ENCODE measurements at places on chromosomes 5 and 9.
A peak's percentile ranks its signal among the peaks of the same experiment; 100 is the strongest.

- no peak for DNase-seq
These were observed 45.9 kb downstream of the RANBP17 start for GRCh38 chr5:170907758-170908157.

DNA sequence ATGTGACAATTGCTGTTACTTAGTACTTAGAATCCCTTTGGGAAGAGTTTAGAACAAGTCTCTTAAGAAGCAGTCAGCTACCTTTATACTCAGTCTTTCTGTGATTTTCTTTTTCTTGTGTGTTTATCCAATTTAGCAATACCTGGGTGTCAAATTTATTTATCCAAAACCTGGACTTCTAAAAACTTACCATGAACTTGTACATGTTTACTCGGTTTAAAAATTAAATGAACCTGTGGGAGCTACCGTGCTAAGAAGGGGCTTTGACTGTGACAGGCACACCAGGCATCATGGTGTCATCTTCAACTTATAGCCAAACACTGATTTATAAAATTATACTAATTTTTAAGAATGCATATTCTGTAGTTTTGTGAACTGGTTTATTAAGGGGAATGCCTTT lies 96.5 kb downstream of the XRCC4 start:
- DNase-seq, result no peak

DNA sequence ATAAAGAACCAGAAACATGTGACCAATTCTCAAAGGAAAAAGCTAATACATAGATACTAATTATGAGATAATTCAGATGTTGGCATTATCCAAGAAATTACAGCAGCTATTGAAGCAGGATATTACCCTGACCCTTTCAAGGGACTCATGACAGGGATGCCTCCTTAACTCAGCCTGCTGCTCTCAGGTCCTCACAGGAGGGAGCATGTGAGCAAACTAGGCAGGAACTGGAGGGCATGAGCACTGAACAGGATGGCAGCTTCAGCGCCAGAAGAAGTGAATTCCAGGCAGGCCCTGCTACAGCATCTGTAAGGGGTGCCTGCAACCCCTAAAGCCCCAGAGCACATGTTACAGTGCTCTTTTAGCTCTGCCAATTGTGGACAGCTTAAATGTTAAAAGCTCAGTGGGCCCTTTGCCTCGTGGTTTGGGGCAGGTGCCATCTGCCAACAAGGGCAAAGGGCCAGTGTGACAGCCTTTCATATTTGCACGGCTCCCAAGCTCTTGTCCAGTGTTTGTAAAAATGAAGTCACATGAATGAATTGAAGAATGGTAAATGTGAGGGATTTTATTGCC lies 464.7 kb upstream of the COX7C start:
- DNase-seq, result peak; percentile 13

DNA sequence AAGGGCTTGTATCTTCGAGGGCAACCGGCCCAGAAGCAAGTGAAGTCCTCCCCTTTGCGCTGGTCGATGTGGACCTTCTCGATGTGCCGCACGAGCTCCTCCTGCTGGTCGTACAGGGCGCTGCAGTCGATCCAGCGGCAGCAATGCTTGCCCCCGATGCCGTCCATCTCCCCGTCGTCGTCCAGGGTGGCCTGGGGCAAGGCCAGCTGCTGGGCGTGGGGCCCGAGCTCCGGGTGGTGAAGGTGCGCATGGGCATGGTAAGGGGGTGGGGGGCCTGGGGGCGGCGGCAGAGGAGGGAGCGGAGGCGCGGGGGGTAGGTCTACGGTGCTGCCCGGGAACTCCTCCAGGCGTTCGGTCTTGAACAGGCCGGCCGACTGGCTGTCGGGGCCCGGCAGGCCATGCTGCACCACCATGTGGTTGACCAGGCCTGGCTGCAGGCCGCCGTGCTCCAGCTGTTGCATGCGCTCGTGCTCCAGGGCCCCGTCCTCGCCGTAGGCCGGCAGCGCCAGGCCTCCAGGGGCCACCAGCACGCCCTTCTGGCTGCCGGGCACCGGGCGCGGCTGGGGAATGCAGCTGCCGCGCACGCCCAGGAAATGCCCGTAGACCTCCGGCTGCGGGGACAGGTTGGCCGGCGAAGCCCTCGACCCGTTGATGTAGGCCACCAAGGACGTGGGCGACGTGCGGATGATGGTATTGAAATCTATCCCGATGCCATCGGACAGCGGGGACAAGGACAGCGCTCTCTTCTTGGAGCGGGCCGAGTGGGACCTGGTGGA lies 181.8 kb downstream of the GLIS3 start:
- DNase-seq, result no peak

- no peak for DNase-seq
These were observed 74.1 kb upstream of the SYK start for GRCh38 chr9:90727488-90727887.

DNA sequence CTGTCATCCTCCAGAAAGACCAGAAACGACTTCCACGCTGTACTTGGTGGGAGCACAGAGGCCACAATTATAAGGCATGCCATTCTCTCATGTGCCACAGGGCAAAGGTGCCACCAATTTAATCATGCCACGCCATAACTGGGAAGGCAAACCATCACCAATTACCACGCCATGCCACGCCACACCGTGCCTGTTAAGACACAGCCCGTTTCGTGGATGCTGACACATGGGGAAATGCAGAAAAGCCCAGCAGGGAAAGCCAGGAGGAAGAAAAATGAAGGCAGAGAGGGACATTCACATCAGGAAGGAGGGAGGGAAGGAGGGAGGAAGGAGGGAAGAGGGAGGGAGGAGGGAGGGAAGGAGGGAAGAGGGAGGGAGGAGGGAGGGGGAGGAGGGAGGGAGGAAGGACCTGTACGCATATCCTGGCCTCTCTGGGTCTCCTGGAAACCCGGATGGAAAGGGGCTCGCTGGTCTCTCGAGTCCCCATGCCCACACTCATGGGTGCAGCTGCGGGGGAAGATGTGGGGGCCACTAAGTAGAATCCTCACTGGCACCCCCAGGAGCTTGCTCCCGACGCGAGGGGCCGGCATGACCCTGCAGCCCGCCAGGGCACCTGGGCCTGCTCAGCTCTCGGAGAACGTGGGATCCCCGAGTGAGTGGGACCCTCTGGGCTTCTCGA lies 61.7 kb upstream of the UBAC1 start:
- no peak for DNase-seq

DNA sequence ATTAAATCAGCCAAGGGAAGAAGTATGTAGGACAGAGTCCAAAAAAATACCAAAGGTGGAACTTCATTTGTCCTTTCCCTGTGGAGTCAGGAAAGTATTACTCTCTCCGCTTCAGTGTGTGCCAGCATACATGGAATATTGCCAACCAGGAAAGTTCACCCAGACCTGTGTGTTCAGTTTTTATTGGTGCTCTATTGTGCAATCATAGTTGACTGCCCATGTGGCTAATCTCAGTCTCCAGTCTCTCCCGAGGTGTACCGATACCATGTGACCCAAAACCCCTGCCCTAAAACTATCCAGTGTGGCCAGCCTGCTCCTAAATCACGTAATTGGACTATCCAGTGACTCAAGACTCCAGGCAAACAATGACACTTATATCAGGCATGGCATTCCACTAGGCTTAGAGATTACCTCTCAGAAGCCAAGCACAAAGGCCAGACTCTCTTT lies 38.8 kb downstream of the NFX1 start:
- DNase-seq, result no peak

GRCh38 chr9:3468421-3469205 lies 57.2 kb downstream of the RFX3 start:
- no peak for DNase-seq

DNA sequence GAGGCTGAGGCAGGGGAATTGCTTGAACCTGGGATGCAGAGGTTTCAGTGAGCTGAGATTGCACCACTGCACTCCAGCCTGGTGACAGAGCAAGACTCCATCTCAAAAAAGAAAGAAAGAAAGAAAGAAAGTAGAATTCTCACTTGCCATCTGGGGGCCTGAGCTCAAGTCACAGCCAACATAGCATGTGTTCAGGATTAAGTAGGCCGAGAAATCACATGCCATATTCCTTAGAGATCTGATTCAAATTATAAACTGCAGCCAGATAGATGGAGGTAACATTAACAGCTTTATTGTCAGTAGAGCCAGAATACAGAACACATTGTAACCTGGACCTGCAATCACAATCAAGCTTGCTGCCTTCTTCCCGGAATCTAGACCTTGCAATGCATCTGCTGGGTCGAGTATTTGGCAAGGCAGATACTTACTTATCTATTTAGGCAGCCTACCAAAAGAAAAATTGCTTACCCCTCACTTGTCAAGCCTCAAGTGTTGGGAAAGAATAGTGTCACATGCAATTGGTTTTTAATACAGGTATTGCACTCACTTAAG lies 173.7 kb downstream of the CPLANE1 start:
- DNase-seq, result no peak

- no peak for DNase-seq
These were observed 26.7 kb downstream of the RNF145 start for GRCh38 chr5:159182691-159183090.

GRCh38 chr9:7799944-7800285 lies 337 bp upstream of the DMAC1 start:
- no peak for DNase-seq

DNA sequence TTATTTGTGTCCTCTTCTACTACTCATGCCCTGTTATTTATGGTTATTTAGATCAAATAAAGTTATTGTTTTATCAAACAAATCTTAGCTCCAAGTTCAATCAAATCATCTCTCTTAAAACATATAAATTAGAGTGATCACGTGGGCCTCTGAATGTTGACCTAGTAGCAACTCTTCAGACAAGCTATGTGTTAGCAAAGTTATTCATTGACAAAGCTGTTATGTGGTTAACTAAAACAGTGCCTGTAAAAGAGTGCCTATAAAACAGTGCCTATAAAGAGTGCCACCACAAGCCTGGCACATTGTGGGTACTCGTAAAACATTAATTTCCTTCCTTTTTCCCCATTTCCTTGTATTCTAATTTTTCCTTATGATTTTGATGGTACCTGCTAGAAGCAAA lies 421.9 kb downstream of the HCN1 start:
- no peak for DNase-seq

Measured in SHP77 (cell line).